Stimulated activated CD4-positive, alpha-beta T cell treated with anti-CD3 and anti-CD28 coated beads, Interleukin-15, amount 100 ng/mL, for 48 hours (primary cell): ENCODE measurements at places on chromosomes 1 and 21.

DNA sequence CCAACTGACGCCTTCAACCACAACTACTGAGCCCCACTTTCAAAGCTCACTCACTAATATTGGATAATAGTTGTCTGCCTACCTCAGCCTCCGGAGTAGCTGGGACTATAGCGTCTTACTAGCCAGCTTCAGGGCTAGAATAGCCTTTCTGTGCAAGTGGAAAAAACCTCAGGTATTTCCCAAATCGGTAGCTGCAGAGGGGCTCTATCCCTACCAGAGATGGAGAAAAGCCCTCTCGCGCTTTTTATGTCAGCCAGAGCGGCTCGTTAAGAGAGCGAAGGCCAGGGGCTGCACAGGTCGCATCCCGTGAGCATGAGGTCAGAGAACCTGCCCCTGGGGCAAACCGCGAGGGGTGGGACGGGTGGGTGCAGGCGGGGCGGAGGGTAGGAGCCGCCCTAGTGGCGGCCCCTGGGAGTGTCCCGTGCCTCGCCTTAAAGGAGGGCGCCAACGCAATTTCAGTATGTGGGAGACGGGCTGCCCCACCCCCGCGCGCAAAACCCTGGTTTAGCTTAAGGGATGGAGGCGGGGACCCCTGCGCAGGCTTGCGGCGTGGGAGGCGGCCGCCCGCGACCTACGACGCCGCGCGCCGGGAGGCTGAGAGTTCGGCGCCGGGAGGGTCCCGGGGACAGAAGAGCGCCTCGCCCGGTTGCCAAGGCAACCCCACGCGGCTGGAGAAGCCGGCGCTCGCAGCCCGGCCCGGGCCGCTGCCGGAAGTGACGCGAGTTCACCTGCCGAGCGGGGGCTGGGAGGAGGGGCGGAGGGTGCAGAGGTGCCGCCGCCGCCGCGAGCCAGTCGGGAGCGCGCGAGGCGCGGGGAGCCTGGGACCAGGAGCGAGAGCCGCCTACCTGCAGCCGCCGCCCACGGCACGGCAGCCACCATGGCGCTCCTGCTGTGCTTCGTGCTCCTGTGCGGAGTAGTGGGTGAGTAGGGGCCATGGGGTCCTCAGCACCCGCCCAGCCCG lies at the start of gene CXADR:
Gene CXADR (plus strand): TSS at position 791 of the 961 bp plus-strand sequence. CDS start 87 bp downstream, at position 878.
- peak; percentile 75 for DNase-seq

- peak; percentile 47 for DNase-seq
Observed at GRCh38 chr1:219416598-219417238, 196.2 kb downstream of the ZC3H11B start.

- DNase-seq, result no peak
Observed at GRCh38 chr1:195851016-195851601, 757.1 kb downstream of the KCNT2 start.

DNA sequence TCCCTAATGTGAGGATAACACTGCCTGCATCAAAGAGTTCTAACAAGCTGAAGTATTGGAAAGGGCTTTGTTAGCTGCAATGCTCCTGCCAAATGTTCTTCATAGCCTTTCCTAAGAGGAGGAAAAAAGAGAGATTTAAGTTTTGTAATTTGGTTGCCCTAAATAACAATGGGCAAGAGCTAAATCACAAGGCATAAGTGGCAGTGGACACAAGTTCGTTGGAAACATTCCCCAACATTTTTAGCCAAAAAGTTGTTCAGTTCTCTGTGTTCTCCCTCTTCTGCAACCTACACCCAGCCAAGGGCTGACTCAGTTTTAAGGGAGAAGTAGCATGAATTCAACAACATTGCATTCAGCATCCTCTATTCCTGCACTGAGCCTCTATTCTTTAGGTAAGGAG lies 2.6 kb upstream of the UQCRHL start:
- DNase-seq, result no peak

GRCh38 chr1:192732787-192733186 lies 76.1 kb upstream of the RGS2 start:
- no peak for DNase-seq

GRCh38 chr1:198893141-198893540 lies 254.3 kb downstream of the PTPRC start:
- no peak for DNase-seq

DNA sequence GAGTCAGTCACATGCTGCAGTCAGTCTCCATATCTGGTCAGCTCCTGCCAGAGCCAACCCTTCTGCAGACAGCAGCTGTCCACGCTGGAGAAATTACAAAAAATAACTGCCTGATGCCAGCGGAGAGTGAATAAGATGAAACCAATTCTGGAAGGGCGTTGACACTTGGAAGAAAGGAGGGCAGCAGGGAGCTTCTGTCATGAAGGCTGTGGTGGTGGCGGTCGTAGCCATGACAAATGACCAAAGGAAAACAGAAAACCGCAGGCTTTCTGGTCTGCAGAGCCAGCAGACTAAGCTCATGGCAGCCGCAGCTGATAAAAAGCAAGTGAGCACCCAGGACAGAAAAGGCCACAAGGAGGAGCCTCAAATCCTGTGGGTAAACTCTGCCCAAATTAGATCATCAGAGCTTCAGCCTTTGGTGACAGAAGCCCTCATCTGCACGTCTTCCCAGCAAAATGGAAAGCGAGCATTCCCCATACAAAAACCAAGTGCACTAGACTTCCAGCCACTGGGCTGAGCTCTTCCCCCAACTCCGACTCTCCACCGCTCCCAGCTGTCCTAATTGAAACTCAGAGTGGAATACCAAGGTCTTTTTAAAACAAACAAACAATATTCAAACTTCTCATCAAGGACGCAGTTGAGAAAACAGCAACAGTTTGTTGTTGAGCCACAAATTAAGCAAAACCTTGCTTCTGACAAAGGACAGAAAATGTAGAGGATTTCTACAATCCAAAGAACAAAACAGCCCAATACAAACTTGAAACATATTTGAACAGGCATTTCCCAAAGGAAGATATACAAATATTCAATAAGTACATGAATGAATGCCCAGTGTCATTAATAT lies 28.7 kb downstream of the RSPH1 start:
- no peak for DNase-seq

- DNase-seq, result no peak
Observed at GRCh38 chr1:168497376-168497950, 46.3 kb downstream of the XCL2 start.

DNA sequence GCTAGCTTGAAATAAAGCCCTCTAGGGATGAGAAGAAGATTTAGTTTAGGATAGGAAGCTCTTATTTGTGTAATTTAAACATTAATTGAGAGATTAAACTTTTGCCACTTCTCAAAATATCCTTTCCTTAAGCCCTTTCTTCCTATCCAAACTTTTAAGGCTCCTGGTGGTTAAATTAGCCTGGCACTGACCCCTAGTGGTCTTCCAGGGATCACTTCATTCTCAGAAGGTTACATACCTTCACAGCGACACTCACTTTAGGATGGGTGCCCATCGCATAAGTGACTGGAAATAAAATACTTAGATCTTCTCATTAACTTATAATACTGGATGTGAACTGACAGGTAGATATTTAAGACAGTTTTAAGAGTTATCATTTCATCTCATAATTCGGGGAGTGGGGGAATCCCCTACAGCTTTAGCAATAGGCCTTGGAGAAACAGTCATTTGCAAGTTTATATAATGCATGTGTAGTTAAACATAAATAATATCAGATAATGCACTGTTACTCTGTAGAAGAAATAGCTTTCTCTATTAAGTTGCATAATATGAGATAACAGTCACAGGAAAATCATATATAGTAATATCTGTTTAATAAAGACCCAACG lies 7.4 kb downstream of the LHX9 start:
- DNase-seq, result no peak

- no peak for DNase-seq
Observed at GRCh38 chr1:48025076-48025475, 27.9 kb upstream of the TRABD2B start.

DNA sequence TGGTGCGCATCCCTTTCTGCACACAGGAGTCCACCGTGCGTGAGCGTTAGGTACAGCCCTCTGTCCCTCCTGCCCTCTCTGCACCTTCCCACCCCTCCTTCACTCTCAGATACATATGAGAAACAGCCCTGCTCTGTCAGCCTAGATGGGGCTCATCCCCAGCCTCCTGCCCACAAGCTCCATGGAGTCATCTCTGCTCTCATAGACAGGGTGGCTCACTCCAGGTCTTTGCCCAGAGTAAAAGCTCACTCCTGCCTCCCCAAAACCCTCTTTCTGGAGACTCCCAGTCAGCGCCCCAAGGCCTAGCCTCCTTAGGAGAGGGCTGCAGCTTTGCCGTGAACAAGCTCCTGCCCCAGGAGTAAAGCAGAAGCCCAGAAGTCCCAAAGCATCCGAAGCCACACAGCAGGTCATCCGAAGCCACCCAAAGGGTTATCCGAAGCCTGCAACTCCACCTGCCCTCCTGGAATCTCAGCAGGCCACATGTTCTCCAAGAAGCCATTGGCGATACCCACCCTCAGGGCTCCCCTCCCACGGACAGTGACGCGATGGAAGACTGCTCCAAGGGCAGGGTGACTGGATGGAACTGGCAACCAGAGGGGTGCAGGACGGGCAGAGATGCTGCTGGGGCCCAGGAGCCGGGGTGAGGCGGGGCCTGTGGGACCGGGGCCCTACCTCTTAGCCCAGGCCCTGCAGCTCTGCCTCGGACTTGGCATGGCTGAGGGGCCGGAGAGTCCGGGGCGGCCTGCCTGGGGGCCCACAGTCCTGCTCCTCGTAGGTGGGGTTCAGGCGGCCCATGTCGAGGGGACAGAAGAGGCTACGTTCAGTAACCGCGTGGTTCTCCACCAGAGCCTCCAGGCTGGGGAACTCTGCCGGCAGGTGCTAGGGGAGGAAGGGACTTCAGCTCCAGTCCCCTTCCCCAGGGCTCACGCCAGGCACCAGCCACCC lies 3.6 kb upstream of the KIF17 start:
- no peak for DNase-seq

- DNase-seq, result no peak
Observed at GRCh38 chr1:201649761-201650622, 111.1 kb downstream of the NAV1 start.

- peak; percentile 3 for DNase-seq
Observed at GRCh38 chr1:245797592-245798348, 643.0 kb downstream of the KIF26B start.

- DNase-seq, result peak; percentile 45
Observed at GRCh38 chr1:7902478-7903085, 38.1 kb downstream of the TNFRSF9 start.
